Left renal pelvis (tissue), 4 donors: ENCODE measurements at places on chromosomes 7 and 10.

DNA sequence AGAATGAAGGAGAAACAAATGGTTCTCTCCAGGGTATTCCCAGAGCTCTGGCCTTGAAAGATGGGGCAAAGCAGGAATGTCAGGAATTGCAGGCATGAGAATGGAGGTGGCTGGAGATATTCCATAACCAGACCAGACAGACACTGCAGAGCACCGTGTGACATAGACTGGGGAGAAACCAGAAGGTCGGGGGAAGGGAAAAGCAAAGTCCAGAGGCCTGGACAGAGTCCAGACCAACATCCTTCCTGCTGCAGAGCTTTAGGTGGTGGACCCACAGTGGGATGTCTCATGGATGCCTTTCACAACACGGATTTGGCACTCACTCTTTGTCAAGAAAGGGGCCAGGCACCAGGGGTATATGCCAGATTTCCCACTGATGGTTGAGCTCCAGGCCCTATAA, 177.2 kb upstream of the INHBA start:
- no peak for DNase-seq

GRCh38 chr10:324593-324992, 189.3 kb downstream of the ZMYND11 start:
- no peak for DNase-seq

DNA sequence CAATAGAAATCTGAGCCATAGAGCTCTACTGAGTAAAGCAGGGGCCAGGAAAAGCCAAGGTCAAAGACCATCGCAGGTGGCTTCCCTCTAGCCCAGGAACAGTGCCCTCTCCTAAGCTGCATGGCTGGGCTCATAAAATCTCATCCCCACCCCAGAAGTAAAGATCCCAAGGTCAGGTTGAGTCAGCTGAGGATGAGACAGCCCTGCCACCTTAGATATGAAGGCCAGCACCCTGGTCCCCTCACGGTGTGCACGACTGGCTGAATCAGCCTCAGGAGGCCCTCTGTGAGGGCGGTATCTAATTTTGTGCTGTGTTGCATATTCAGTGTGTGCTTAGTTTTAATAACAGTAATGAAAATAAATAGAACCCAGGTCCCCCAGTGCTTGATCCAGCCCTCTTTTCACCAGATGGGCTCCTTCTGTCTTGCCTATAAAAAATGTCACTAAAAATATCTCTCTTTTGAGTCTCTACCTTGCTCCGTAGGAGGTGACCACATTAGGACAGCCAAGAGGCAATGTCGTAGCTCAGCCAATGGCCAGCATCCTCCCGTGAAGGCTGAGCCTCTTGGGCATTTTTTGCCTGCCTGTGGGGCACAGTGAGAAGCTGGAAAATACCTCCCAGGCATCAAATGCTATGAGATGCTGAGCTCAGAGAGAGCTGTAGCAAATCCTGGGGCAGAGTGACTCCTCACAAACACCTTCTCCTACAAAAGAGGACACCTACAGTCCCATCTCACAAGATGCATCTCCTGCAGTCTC, 424.0 kb downstream of the PLXNA4 start:
- no peak for DNase-seq

- no peak for DNase-seq
These were observed 252.4 kb upstream of the TPK1 start for GRCh38 chr7:145088111-145088745.

GRCh38 chr7:140084972-140085371, 22.2 kb upstream of the PARP12 start:
- no peak for DNase-seq

DNA sequence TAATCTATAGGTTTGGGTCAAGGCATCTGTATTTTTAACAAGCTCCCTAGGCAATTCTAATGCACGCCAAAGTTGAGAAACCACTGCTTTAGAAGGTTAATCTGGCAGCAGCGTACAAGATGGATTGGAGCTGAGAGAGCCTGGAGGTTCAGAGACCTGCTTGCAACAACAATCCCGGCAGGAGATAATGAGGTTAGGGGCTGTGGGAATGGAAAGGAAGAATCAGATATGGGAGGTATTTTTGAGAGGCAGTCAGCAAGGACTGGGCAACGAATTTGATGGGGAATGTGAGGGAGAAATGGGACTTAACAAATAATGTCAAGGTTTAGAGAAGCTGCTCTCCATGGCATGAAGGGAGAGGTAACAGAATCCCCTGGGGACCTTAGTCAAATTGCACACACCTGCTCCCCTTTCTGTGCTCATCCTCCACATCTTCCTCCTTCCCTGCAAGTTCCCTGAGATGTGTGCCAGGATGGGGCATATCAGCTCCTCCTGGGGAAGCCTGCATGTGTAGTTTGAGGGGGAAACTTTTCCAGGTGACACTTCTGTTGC, 731.0 kb upstream of the GALNT17 start:
- no peak for DNase-seq

- DNase-seq: no peak
These were observed 713 bp downstream of the LZTS2 start for GRCh38 chr10:101000127-101000914.

DNA sequence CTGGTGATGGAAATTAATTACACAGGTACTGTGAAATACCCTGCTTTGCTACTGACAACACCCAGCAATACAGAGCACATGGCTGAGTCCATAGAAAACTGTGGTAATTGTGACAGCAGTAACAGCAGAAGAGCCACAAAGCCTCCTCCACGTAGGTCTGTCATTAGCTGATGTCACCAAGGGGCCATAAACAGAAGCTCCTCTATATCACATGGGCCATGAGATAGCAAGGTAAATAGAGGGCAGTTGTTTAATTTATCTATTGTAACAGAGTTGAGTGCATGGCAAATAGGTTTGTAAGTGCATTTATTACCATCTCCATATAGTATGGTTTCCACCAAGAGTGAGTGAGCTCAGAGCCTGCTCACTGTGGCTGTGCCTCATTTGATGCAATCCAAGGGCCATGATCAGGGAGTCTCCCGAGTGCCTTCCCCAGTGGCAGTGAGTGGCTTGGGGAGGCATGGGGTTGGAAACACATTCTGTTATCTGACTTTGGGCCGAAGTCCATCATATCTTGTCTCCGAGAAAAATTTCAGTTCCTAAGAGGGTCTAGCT, 281.2 kb downstream of the SKAP2 start:
- no peak for DNase-seq

DNA sequence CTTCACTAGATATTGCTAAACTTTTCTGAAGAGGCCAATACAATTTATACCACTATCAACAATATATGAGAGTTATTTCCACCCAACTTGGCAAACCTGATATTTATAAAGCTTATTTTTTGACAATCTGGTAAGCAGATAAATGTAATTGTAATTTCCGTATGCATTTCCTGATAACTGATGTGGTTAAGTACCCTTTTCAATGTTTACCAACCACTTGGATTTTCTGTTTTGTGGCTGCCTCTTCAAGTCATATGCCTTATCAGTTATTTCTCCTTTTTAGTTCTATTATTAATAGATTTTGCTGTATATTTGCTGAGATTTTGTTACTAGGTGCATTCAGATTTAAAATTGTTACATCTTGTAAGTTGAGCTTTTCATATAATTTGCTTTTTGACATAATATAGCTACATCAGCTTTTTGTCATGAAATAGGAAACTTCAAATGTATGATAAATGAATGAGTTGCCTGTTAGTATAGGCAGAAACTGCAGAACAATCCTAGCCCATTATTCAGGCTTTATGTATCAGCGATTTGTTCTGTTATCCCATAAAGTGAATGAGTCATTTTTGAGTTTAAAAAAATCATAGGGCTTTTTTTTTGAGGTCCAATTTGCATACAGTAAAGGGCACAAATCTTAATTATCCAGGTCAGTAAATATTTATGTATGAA, 11.5 kb downstream of the SGPL1 start:
- no peak for DNase-seq

DNA sequence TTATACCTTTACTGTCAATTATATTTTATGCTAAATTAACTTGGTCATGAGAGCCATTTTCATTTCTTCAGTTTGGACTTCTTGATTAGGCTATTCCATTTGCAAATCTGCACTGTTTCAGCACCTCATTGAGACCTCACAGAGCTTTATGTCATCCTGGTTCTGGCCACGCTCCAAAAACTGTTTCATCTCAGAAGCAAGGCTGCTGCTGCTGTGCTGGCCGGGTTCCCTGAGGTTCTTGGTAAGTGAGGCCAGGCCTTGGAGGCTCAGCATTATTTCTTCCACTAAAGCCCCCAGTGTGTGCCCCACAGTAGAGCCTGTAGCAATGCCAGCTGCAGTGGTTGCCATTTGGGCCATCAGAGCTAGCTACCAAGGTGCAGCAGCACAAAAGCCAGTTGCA, 7.8 kb upstream of the ZNF485 start:
- no peak for DNase-seq

DNA sequence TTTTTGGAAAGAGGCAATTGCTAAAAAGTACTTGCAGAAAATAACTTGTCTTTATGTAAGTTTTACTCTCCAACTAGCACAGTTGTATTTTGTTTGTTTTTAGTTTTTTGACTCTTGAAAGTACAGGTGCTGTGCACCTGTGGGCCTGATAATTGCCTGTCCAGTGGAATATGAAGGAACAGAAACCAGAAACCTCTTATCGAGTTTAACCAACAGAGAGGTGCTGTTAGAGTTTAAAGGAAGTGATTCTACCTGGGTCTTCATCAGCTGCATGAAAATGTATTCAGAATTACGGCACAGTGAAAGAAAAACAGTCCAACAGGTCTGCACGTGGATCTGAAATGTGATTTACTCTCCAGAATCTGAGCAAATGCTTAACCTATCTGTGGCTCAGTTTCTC, 326.6 kb upstream of the POM121L12 start:
- DNase-seq: no peak

DNA sequence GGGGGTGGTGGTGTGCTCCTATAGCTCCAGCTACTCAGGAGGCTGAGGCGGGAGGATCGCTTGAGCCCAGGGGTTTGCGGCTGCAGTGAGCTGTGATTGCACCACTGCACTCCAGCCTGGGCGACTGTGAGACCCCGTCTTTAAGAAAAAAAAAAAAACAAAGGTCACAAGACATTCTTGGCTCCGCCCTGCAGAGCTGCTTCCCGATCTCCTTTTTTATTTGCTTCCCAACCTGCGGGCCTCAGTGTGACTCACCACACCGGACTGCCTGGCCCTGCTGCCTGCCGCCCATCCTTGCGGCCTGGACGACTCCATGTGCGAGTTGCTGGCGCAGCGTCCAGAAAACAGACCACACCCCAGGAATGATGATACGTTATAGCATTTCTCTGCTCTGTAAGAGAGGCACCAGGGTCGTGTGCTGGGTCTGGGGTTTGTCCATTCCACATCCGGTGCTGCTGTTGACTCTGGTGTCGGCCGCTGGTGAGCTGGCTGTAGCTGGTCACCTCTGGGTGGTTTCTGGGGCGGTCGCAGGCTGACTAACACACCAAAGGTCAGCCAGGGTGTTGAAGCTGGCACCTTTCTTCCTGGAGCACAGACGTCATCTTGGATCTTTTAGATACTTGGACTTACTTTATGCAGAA, 123.6 kb downstream of the TCF7L2 start:
- DNase-seq: no peak

- no peak for DNase-seq
These were observed 219.7 kb upstream of the ADARB2 start for GRCh38 chr10:1957057-1957456.

DNA sequence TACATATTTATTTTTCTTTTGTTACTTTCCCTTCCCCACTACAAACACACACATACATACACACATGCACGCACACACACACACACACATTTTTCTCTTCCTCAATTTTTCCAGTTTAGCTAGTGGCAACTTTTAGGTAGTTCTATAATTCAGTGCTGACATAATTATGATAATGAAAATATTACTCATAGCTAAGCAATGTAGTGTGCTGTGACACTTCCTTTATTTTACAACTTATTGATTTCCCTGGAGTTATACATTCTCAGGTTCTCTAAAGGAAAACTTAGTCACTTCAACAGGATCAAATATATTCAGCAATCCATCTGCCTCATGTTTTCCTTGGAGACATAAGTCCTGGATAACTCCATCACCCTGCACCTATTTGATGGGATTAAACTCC, 151.6 kb downstream of the CACNA2D1 start:
- DNase-seq: no peak

DNA sequence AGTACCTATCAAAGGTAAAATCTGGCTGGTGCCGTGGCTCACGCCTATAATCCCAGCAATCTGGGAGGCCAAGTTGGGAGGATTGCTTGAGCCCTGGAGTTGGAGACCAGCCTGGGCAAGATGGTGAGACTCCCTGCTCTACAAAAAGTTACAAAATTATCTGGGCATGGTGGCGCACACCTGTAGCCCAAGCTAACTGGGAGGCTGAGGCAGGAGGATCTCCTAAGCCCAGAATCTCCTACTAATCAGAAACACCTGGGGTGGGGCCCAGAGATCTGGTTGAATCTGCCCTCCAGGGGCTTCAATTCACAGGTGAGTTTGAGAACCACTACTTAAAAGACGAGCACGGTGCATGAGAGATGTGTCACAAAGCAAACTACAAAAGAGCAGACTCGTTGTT, 2.4 kb downstream of the PLA2G12B start:
- no peak for DNase-seq

DNA sequence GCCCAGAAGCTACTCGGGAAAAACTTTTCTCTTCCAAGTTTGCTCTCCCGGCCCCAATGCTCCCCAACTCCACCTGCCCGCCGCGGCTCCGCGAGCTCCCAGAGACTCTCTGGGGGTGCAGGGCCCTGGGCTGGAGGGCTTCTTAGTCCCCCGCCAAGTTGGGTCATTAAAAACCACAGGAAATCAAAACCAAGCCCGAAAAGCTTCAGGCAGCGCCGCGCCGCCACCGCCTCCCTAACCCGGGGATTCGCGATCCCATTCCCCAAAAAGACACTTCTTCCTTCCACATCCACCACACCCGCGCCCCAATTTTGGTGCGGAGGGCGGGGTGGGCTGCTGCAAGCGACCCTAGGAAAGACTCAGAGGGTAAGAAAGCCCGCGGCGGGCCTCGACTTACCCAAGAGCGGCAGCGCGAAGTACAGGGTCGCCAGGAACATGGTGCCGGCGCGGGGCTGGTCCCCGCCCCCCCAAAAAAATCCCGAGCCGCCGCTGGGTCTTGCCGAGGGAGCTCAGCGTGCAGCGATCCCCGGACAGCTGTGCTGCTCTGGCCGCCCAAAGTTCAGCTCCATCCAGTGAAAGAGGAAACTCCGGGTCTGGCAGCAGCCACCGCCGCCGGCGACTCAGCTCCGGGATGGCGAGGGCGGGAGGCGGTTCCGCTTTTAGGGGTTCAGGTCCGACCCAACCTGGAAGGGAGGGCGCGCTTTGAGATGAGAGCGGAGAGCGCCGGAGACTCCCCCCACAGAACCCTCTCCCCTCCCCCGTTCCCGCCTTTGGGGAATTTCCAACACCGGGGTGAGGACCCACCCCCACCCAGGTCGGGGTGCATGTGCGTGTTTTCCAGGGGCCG, 1.2 kb downstream of the GFRA1 start:
- no peak for DNase-seq
